Coronary artery (tissue), 2 donors: ENCODE measurements at places on chromosomes 2 and 18.

- DNase-seq, result no peak
Measured at GRCh38 chr2:158746488-158746887, 48.6 kb upstream of the DAPL1 start.

GRCh38 chr2:221653182-221653581, 81.1 kb upstream of the EPHA4 start:
- no peak for DNase-seq

- DNase-seq, result peak; percentile 41
Measured at GRCh38 chr2:98585386-98585785, 22.9 kb downstream of the COA5 start.

DNA sequence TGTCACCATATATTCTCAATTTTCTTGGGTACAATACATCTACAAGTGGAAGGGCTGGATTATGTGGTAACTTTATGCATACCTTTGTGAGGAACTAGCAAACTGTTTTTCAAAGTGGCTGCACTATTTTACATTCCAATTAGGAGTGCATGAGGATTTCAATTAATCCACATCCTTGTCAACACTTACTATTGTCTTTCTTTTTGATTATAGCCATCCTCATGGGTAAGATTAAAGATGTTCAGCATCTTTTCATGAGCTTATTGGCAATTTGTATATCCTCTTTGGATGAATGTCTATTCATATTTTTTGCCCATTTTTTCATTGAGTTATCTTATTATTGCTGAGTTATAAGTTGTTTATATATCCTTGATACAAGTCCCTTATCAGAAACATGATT, 73.7 kb downstream of the ZRANB3 start:
- no peak for DNase-seq

- no peak for DNase-seq
Measured at GRCh38 chr2:99877963-99878362, 264.4 kb downstream of the AFF3 start.
